ENCODE measurements at places on chromosomes 13 and 19. TPM values are rescaled to one million over a fixed set of nuclear protein-coding genes. Genes with fewer than 3 reads are reported as not detected.

The SCN1B gene
- polyA plus RNA-seq, result 3.8 TPM

GRCh38 chr19:19444681-19445155 lies 39.2 kb downstream of the GATAD2A start:
- DNase-seq, result no peak

The ZNF208 gene
- 0.39 TPM for polyA plus RNA-seq

The SLC8A2 gene
- polyA plus RNA-seq, result 0.45 TPM

GRCh38 chr13:112740502-112741131 lies 50.8 kb downstream of the ATP11A start:
- DNase-seq, result peak; percentile 59

DNA sequence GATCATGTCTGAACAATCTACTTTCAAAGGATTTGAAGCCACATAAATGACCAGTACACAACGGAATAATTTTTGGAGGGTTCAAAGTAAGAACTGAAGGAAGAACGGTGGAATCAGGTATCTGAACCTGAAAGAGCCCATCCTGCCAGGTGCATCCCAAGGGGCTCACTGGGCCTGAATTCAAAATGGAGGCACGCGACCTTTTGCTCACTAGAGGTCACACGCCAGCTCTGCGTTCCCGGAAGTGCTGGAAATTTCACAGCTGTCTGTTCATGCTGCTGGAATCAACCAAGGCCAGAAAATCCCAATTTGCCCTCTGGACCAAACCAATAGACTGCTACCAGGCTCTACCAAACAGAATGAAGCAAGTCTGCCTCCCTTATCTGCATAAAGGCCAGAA lies 4.2 kb upstream of the RASA3 start:
- no peak for DNase-seq

The ZNF439 gene
- 3.2 TPM for polyA plus RNA-seq

DNA sequence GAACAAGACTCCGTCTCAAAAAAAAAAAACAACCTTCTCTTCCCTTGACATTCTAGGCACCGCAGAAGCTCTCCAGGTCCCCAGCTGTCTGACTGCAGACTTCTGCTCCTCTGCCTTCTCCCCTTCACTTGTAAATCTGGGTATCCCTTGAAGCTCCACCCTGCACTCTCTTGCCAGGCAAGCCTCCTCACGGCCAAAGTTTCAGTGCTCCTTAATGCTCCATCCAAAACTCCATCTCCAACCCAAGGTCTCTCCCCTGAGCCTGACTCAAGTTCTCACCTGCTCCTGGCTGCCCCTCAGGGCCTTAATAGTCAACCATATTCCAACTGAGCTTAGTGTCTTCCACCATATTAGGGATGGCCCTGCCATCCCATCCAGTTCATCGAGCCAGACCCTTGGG lies 1.4 kb upstream of the CLDND2 start:
- DNase-seq, result no peak

GRCh38 chr13:65803530-65804392 lies 1426.4 kb downstream of the PCDH9 start:
- DNase-seq, result no peak

DNA sequence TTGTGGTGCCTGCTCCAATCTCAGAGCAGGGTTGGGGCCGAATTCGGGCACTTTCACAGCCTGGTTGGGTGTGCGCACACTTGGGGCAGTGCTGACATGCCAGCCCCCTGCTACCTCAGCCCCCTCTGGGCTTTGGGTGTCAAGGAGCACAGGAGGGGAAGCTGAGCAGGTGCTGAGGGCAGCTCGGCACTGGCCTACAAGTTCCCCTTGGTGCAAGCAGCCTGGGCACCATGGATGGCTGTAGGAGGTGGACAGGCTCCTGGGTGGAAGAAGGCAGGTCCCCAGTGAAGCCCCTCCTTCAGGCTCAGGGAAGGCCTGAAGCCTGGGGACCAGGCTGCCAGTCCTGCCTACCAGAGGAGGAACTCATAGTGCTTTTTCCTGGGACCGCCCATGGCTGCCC lies 326.6 kb downstream of the NDFIP2 start:
- DNase-seq, result no peak

GRCh38 chr13:51044023-51044665 lies 66.9 kb downstream of the C13orf42 start:
- no peak for DNase-seq

DNA sequence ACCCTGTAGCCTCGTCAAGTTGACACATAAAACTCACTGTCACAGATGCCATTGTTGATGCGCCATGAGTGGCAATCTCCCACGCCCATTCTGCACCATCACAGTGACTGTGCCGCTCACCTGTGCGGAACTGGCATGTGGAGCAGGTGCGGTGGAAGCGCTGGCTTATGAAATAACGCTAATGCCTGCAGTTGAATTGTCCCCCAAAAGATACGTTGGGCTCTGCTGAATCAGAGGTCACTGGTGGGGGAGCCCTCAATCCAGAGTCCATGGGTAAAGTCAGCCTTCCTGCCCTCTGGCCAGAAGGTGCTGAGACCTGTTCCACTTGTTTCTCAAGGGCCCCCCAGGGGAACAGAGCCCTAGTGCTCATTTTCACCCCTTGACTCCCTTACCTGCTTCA lies 2.9 kb upstream of the ARHGEF7 start:
- no peak for DNase-seq

DNA sequence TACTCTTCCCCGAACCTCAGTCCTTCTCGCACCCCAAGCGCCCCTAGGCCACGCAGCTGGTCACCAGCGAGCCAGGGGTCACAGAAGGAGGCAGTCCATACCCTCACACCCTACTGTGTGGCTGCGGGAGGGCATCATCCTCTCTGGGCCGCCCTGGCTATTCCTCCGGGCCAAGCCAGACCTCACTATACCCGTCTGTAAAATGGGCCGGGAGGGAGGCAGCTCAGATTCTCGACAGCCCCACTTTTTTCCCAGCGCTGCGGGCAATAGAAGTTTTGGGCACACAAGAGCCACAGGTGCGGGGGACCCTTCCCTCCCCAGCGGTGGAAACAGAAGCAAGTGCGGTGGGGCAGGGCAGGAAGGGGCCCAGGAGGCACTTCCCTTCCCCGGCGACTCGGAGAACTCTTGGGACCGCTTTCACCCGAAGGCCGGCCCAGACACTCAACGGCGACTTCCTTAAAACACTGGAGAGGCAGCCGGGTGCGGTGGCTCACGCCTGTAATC lies 5.6 kb upstream of the ARRDC2 start:
- peak; percentile 26 for DNase-seq

GRCh38 chr13:112721198-112722104 lies 31.6 kb downstream of the ATP11A start:
- DNase-seq, result no peak

DNA sequence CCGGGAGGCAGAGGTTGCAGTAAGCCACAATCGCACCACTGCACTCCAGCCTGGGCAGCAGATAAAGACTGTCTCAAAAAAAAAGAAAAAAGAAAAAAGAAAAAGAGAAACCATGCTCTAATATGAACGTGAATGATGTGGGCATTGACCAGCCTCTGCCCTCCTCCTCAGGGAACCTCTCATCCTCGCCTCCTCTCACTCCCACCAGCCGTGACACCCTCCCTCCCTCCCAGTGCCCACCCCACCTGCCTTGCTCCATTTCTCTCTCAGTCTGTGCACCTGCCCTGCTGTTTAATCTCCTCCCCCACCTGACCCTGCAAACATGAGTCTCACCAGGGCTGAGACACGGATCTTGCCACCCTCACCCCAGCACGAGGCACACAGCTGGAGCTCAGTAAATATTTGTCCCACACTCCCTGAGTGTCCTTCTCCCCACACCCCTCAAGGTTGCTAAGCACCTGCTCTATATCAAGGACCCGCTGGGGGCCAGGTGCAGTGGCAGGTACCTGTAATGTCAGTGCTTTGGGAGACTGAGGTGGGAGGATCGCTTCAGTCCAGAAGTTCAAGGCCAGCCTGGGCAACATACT lies 7.5 kb upstream of the BCAT2 start:
- no peak for DNase-seq

DNA sequence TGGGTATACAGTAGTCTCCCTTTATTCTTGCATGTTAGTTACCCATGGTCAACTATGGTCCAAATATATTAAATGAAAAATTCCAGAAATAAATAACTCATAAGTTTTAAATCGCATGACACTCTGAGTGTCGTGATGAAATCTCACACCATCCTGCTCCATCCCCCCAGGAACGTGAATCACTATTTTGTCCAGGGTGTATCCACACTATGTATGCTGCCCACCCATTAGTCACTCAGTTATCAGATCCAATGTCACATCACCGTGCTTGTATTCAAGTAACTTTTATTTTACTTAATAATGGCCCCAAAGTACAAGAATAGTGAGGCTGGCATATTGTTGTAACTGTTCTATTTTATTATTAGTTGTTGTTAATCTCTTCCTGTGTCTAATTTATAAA lies 115.8 kb upstream of the SERP2 start:
- no peak for DNase-seq

The B3GLCT gene
- polyA plus RNA-seq, result 16.9 TPM

GRCh38 chr13:53408306-53408705 lies 379.7 kb downstream of the OLFM4 start:
- DNase-seq, result no peak

DNA sequence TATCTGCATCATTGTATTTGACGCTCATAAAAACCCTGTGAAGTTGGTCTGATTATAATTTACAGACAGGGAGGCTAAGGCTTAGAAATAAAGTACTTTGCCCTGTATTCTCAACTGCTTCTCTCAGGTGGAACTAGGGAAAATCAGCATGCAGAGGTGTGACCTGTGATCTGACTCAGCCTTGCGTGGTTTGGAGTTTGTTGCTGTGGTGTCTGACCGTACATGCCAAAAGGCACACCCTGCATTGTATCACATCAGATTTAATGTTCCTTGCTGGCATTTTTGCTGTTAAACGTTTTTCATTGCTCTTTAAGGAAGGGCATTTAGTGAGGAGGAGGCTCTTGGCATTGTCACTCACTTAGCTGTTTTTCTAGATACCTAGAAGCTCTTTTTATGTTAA lies 58.8 kb upstream of the C1QTNF9B start:
- no peak for DNase-seq

The BEST2 gene
- polyA plus RNA-seq, result not detected

The TTC9B gene
- polyA plus RNA-seq, result not detected

DNA sequence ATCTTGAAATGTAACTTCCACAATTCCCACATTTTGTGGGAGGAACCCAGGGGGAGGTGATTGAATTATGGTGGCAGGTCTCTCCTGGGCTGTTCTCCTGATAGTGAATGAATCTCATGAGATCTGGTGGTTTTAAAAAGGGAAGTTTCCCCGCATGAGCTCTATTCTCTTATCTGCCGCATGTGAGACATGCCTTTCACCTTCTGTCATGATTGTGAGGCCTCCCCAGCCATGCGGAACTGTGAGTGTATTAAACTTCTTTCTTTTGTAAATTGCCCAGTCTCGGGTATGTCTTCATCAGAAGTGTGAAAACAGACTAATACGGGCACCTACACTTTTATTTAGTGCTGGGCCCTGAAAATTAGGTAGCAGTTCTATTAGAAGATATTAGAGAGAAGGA lies 45.8 kb downstream of the TNFSF13B start:
- no peak for DNase-seq

DNA sequence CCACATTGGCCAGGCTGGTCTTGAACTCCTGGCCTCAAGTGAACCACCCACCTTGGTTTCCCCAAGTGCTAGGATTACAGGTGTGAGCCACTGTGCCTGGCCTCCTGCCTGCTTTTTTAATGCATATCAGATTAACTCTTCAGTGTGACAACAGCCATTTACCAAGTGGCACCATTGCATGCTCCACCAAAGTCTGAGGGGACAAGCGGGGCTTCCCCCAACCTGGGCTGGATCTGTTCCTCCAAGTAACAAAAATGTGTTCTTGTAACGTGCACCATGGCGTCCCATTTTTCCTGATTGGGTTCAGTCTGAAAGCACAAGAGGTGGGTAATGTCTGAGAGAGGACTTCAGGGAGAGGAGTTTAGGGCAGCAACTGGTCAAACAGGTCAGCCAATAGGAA lies 77.8 kb downstream of the TEX29 start:
- no peak for DNase-seq

The GJB6 gene
- 15.3 TPM for polyA plus RNA-seq

- no peak for DNase-seq
Measured at GRCh38 chr13:25281935-25282332, 5.4 kb downstream of the MTMR6 start.

- DNase-seq, result peak; percentile 54
Measured at GRCh38 chr13:74132152-74132775, 1.9 kb downstream of the KLF12 start.

DNA sequence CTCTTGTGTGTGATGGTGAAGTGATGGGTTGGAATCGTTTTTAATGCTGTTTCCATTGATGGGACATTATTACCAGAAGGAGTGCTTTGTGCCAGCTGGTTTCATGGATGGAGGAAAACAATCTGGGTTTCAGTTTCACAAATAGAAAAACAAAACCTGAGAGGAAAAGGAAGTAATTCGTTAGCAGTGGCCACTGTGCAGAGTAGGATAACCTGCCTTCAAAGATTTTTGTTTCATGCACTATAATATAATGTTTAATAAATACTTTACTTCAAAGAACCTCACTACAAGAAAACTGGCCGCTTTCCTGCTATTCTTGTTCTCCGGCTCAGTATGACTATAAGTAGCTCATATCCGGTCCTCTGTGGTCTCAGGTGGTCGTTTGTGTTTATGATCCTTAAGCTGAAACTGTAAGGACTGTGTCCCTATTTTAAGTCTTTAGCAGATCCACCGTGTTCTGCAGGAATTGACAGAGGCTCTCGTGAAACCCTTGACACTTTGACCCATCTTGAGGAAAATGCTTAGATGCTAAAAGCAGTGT lies 104.7 kb downstream of the GGACT start:
- DNase-seq, result no peak

DNA sequence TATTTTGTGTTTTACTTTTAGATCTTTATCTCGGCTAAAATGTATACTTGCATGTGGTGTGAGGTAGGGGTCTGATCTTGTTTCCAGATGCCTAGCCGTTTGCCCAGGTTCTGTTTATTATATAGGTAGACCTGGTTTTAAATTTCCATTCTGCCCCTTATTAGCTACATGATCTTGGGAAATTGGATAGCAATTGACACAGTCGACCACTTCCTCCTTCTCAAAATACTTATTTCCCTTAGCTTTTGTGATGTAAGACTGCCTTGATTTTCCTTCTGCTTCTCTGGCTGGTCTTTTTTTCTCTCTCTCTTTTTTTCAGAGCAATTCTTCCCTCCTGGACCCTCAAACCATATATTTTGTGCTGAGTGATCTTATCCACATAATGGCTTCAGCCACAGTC lies 3.0 kb upstream of the PGLYRP1 start:
- DNase-seq, result no peak

DNA sequence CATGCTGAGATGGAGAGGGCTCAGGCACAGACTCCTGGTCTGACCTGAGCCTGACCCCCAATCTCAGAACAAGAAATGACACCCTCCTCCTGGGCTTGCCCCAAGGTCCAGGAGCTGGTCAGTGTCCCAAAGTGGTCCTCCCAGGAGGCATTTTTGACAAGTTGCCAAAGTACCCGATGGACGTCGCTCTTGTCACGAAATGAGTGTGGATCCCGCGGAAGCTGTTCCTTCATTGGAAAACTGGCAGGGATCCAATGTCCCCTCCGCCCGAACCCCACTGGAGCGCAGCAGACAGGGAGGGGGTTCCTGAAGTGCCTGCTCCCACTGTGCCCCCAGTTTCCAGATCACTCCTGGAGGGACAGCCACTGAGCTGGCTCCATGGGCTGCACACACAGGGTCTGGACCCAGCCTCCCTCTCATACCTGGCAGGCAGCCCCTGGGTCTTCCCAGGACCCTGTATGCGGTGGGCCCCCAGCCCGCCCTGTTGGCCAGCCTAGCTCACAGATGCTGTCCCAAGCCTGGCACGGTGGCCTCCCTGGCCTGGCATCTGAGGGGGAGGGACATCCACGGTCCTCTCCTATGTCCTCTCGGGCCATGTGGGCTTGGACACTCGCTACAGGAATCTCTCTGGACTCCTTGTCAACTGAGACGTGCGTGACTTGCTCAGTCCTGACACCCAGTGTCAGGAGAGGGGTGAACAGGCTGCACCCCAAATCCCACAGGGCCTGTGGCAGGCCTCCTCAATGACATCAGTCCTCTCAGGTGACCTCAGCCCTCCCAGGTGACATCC lies 12.8 kb upstream of the ZNF14 start:
- DNase-seq, result no peak
